ENCODE measurements at places on chromosomes 3 and 15.
A peak's percentile ranks its signal among the peaks of the same experiment; 100 is the strongest.

- DNase-seq: no peak
These were observed 3.5 kb upstream of the KBTBD8 start for GRCh38 chr3:66994588-66994987.

DNA sequence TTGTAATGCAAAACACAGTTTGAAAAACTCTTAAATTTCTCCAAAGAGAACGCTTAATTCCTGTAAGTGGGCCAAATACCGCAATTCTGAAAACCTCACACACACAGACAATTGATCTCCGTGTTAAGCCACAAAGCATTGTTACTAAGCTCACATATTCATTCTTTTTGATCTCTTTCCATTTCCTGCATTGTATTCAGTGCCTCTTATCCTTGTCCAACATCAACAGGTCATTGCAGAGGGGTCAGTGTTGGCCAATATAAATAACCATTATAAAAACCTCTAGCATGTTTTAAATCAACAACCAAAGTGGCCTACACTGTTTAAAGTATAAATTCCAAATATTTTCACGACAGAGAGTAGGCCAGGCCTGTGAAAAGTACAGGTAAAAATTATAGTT is 171.1 kb downstream of the PDZRN3 start:
- no peak for DNase-seq

- DNase-seq: no peak
These were observed 51.7 kb downstream of the FAM174B start for GRCh38 chr15:92603743-92604470.

DNA sequence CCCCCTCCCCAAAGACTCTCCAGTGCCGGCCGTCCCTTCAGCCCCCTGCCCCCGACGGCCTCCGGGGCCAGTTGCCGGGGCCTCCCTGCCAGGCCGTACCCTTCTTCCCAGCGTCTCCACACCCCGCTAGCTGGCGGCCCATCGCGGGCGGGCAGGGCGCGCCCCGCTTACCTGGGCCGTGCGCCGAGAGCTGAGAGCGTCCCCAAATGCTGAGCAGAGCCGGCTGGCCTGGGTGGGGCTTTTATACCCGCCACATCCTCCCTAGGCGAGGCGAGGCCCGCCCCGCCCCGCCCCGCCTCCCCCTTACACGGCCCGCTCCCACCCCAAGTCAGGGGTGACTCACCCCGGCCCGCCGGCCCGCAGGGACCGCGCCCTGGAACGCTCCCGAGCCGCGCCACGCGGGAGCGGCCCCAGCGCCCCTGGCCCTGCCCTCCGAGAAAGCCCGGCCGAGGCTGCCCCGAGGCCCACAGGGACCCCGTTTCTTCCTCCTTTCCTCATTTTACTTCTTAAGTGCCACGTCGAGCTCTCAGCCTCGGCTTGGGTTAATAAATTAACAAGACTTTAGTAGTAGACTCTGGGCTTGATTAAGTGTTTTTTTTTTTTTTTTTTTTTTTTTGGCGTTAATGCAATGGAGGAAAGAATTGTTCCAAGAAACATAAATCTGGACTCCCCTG is at the start of gene ANXA2:
Gene ANXA2 (minus strand): TSS at position 215 of the 674 bp plus-strand sequence. CDS start 11,911 bp downstream, outside the sequence.
- DNase-seq: peak; percentile 44

- no peak for DNase-seq
These were observed 79.8 kb downstream of the CNTN6 start for GRCh38 chr3:1172644-1173043.
